ENCODE measurements at places on chromosomes 16 and 17.

DNA sequence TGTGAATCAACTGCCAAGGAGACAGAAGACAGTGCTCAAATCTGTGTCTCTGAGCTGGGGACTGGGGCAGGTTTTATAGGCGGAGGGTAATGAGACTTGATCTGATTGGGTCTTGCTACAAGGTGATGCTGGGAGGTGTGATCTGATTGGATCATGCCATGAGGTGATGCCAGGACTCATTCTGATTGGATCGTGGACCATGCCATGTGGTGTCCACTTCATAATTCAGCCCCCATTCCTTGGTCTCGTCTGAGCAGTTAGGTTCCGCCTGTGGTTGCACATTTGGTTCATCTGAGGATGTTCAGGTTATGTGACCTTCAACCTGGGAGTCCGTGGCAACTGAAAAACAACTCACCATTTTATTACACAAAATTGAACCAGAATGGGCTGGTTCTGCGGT lies 41.0 kb downstream of the OTOA start:
- DNase-seq = no peak

- DNase-seq = no peak
Measured at GRCh38 chr16:48627148-48627547, 17.2 kb upstream of the N4BP1 start.

DNA sequence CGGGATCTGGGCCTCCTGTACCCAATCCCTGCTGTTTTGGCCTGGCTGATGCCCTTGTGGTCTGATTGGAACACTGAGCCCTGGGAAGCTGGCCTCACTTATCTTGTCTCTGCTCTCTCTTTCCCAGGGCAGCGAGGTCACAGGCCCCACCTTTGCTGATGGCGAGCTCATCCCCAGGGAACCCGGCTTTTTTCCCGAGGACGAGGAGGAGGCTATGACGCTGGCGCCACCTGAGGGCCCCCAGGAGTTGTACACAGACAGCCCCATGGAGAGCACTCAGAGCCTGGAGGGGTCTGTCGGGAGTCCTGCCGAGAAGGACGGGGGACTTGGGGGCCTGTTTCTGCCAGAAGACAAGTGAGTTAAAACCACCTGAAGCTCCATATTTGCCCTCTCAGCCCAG lies 126.0 kb downstream of the RAB11FIP4 start:
- DNase-seq = no peak

- no peak for DNase-seq
Measured at GRCh38 chr17:58503866-58504265, 10.6 kb downstream of the MTMR4 start.

DNA sequence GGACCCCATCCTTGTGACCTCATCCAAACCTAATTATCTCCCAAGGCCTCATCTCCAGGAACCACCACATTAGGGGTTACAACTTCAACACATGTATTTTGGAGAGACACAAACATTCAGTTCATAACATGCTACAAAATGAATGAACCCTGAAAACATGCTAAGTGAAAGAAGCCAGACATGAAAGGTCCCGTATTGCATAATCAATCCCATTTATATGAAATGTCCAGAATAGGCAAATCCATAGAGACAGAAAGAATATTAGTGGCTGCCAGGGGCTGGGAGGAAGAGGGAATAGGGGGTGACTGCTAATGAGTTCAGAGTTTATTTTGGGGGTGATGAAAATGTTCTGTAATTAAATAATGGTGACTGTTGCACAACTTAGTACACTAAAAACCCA lies 3.7 kb upstream of the IL34 start:
- no peak for DNase-seq
